ENCODE measurements at places on chromosomes 6 and 20.

DNA sequence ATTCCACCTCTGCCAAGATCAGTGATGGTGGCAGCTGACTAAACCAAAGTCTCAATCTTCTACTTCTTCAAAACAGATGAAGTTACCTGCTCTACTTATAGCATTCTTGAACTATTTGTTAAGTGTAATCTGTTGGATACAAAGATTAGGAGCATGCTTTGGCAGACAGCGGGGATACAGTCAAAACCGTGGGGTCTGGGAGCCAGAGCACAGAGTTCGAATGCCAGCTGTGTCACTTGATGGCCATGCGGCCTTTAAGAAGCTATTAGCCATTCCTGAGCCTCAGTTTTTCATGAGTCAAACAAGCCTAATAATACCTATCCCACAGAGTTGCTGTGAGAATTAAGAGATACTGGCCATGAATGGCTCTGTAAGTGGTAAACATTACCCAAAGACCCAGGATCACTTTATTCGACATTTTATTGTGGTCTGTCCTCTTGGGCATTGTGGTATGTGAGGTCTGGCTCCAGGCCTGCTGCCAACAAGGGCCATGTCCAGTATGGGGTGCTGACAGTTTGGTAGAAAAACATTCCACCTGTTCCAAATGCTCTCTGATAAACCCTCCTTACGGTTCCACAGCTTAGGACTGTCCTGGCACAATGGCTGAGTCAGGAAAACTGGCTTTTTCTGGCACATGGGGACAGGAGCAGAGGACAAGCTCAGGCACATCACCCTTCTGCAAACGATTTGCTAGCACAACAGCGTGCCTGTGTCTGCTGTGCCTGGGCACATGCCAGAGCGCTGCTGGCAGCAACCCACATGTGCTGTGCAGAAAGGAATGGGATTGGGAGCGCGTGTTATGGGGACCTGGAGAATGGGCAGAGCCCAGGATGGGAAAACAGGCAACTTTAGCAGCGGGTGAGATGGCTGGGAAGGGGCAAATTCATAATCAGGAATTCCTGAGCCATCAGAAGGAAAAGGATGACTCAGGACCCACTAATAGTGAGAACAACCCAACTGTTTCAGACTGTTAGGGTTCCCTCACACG lies 15.7 kb upstream of the FAM83C start:
- no peak for DNase-seq

GRCh38 chr6:110944681-110945151 lies 13.8 kb upstream of the GTF3C6 start:
- no peak for DNase-seq

GRCh38 chr6:96907498-96907897 lies 9.8 kb upstream of the NDUFAF4 start:
- DNase-seq, result no peak

DNA sequence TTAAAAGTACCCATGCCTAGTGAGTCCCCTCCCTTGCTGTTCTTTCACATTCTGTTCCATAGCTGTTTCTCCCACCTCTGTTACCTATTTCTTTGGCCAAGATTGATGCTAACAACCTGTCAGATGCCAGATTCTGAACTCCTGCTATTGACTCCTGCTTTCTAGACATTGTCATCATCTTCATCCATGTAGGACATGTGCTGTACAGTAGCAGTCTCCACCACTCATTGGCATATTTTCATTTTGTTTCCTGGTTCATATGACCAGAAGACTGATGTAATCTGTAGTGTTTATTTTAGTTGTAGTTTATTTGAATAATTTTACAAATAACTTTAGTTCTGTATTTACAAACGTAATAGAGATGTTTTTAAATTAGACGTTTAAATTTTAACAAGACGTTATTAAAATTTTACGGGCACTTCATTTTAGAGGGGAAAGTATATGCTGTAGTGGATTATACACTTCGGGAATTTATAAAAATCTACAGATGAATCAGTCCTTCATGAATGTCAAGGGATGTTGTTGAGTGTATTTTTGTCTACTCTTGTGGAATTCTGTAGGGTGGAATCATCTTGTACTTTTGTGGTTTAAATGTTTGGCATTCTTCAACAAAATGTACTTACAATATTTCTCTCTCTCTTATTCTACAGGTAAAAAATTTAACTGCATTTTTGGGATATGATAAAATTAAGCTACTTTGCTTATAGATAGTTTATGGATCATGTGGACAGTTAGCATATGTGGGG lies 34.1 kb downstream of the TRMT11 start:
- no peak for DNase-seq

DNA sequence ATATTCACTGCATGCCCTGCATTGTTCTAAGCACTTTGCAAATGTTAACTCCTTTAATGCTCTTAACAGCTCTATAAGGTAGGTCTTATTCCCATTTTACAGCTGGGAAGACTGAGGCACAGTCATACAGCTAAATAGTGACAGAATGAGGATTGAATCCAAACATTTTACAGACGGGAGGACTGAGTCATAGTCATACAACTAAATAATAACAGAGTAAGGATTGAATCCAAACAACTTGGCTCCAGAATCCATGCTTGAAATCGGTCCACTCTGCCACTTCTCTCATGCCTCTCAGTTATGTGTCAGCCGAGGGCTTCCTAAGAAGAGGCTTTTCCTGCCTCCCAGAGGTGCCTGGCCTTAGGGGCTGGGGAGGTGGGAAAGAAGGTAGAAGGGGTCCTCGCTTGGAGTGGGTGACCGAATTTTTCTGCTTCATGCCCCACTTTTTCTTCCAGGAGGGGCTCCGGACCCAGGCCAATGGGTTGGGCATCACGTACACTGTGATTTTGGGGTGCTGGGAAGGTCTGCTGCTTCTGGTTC lies 137.4 kb upstream of the RNF24 start:
- no peak for DNase-seq

GRCh38 chr6:78523622-78524021 lies 343.7 kb upstream of the IRAK1BP1 start:
- no peak for DNase-seq
